ENCODE measurements at places on chromosomes 1 and 21. TPM values are rescaled to one million over a fixed set of nuclear protein-coding genes. Genes with fewer than 3 reads are reported as not detected.

The TDRD5 gene
- not detected for total RNA-seq

The FOXD2 gene
- 0.13 TPM for total RNA-seq

The CFHR1 gene
- total RNA-seq, result not detected

The EFNA3 gene
- 1.9 TPM for total RNA-seq

The ATP1A4 gene
- total RNA-seq, result not detected

The WNT3A gene
- not detected for total RNA-seq

The KRTAP13-1 gene
- total RNA-seq, result not detected

The SERPINC1 gene
- not detected for total RNA-seq

The KCNE2 gene
- total RNA-seq, result not detected

The C1orf159 gene
- 8.6 TPM for total RNA-seq

The ANXA9 gene
- not detected for total RNA-seq

The ZNF644 gene
- 94.3 TPM for total RNA-seq

The CAPN8 gene
- not detected for total RNA-seq

Data from thoracic aorta endothelial cell (primary cell).